ENCODE measurements at places on chromosomes 7 and 10. TPM values are rescaled to one million over a fixed set of nuclear protein-coding genes. Genes with fewer than 3 reads are reported as not detected.

The UNCX gene
- total RNA-seq, result not detected

DNA sequence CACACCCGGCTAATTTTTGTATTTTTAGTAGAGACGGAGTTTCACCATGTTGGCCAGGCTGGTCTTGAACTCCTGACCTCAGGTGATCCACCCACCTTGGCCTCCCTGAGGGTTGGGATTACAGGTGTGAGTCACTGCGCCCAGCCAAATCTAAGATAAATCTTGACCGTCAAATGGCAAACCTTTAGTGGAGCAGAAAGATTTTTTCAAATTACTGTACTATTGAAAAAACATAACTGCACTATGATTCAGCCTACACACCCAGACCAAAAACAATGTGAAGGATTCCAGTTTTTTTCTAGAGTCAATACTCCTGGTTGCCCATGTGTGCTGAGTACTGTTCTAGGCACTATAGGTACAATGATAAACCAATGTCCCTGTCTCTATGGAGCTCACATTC is 33.9 kb upstream of the SVIL start:
- DNase-seq, result no peak

GRCh38 chr10:53023411-53023810 is 250.8 kb upstream of the MBL2 start:
- DNase-seq, result no peak

GRCh38 chr10:35937546-35937945 is 295.4 kb upstream of the FZD8 start:
- DNase-seq, result no peak

The ARHGEF35 gene
- 14.8 TPM for total RNA-seq

- no peak for DNase-seq
Observed at GRCh38 chr10:61294131-61294530, 159.1 kb downstream of the TMEM26 start.

DNA sequence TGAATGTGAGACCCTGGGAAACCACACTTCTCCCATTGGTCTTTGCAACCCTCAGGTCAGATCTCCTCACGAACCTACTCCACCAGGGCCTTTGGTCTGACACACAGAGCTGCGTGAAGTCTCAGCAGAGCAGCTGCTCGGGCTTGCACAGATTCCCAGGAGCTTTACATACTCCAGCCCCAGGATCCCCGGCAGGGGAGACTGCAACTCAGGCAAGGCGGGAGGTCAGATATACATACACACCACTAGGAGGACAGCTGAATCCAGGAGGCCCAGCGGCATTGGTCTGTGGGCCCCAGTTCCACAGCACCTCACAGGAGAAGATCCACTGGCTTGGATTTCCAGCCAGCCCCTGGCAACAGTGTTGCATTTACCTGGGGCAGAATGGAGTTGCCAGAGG is 239.2 kb downstream of the GPAM start:
- DNase-seq, result no peak

The DNAH11 gene
- total RNA-seq, result 0.35 TPM

- DNase-seq, result no peak
Observed at GRCh38 chr7:108348913-108349312, 107.3 kb downstream of the NRCAM start.

The CXCL12 gene
- 28.4 TPM for total RNA-seq

DNA sequence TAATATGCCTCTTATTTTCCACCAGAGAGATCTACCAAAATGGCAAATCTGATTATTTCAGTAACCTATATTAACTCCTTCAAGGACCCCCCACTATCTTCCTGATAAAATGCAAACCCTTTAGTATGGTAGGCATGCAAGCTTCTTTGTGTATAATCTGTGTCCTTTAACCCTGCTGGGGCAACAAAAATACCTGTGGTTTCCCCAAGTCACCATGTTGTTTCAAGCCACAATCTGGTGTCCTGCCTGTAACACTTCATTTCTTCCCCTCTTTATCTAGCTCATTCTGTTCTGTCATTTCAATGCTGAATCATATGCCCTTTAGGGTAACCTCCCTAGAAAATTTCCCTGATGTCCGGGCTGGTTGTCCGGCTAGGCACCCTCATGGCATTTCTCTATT is 5.3 kb downstream of the CALCR start:
- no peak for DNase-seq

DNA sequence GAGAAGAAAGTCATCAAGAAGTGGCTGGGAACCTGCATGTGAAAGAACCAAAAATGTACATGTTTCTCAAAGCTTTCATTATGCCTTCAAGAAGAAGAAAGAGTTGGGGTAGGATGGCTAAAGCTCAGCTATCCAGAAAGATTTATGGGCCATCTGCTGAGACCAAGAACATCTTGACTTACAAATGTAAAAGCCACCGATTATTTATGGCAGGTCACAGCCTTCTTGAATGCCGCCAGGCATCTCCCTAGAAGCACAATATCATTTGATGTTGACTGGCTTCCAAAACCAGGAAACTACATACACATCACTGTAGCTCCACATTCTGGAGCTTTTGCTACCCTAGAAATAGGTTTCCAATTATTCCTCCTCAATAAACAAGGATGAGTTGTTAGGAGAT is 254.2 kb upstream of the AOAH start:
- no peak for DNase-seq

The NACAD gene
- total RNA-seq, result 1.9 TPM

DNA sequence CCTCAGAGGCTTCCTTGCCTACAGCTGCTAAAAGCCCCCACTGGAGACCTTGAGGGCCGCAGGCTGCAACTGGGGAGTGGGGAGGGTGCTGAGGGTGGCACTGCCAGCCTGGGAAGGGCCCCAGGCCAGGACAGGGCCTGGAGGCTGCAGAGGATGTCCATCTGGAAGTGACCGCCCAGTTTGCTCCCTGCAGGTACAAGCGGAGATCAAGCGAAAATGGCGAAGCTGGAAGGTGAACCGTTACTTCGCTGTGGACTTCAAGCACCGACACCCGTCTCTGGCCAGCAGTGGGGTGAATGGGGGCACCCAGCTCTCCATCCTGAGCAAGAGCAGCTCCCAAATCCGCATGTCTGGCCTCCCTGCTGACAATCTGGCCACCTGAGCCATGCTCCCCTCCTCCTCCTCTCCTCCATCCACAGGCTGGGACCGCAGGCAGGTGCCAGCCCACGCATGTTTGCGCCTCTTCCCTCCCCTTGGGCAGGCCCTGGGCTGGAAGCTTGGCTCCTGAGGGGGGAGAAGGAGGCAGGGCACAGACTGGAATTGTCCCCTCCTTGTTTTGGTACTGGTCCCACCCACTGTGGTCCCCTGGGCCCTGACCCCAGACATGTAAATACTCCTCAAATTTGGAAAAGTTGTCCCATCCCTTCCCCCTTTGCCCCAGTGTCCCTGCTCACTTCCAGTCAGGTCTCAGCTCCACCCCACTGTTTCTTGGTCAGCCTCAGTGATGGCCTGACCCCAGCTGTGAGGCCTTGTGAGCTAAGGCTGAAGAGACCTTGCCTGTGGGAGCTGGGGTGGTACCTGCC is 54.4 kb downstream of the ADCYAP1R1 start:
- no peak for DNase-seq

- no peak for DNase-seq
Observed at GRCh38 chr10:127463548-127463947, 85.6 kb upstream of the NPS start.

DNA sequence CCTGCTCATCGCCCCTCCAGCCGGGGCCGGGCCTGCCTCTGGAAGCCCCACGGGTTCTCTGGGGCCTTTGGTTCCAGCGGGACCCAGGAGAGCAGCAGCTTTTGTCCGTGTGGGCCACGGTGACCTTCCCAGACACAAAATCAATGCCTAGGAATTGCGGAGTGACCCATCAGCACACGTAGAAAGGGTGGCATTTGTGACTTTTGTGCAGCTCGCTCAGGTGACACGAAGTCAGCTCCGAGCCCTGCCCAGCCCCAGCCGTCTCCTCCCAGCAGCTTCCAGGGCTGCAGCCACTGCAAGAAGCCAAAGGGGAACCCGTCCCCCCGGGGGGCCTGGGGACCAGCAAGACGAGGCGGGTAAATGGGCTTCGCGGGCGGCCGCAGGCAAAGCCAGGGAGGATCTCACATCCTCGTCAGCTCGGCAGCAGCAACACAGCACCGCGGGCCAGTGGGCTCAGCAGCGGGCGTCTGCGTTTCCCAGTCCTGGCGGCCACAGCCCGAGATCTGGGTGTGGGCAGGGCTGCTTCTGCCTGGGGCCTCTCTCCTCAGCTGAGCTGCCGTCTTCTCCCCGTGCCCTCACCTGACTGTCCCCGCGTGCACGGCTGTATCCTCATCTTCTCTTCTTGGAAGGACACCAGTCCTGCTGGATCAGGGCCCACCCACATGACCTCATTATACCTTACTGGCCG is 88.5 kb downstream of the PAXIP1 start:
- DNase-seq, result no peak

- no peak for DNase-seq
Observed at GRCh38 chr7:92289321-92289720, 43.5 kb downstream of the ANKIB1 start.

GRCh38 chr7:152574892-152575548 is 100.9 kb downstream of the XRCC2 start:
- DNase-seq, result no peak

The ACBD7 gene
- total RNA-seq, result 0.91 TPM

DNA sequence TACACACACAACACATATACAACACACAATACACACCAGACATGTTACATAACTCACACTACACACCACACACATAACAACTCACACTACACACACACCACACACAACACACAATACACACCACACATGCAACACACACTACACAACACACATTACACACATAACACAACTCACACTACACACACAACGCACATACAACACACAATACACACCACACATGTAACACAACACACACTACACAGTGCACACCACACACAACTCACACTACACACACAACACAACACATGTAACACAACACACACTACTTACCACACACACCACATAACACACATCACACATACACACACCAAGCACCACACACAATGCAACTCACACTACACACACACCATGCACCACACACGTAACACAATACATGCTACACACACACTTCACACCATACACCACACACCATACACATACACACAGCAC is 166.5 kb downstream of the KCNMA1 start:
- no peak for DNase-seq

GRCh38 chr7:148912758-148913541 is 28.9 kb upstream of the EZH2 start:
- no peak for DNase-seq

The BICC1 gene
- total RNA-seq, result 0.11 TPM

DNA sequence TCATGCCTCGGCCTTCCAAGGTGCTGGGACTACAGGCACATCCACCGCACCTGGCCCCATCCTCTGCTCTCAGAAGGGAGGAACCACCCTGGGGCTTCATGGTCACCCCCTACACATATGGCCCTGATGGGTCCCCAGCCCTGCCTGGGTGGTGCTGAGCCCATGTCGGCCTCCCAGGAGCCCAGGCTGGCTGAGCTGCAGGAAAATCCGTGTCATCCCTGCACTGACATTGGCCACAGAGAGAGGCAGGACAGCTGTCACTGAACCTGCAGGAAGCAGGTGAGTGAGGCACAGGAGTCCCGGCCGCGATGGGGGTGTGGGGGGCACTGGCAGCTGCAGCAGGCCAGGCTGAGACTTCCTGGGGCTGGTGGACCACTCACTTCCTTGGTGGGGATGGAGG is 8.0 kb downstream of the GRIFIN start:
- DNase-seq, result no peak

The ZNF716 gene
- total RNA-seq, result not detected

DNA sequence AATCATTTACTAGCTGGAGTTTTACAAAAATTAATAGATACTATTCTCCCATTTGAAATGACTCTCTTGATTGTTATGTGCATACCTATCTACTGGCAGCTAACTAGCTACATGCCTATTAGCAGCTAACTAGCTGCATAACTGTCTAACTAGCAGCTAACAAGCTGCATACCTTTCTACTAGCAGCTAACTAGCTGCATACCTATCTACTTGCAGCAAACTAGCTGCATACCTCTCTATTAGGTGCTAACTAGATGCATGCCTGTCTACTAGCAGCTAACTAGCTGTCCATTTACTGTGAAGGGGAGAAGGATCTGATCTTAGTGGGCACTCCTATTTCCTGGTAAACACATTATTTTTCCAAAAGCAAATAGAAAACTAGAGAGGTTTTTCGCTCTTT is 439.4 kb upstream of the PFKP start:
- DNase-seq, result no peak

The CPA5 gene
- total RNA-seq, result not detected

DNA sequence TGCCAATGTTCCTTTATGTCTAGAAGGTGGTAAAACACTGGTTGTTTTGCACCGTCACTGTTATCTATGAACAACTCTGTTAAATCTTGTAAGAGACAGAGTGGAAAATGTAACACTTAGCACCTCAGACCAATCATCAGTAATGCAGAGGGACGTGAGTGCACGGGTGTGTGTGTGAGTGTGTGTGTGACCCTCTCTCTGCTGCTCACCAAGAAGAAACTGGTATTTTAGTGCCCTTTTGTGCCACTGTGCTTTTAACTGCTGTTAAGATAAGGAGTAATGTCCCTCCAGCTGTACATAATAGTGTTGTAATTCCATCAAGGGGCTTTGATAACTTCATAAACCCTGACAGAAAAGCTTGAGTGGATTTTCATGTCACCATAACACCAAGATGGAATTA is 130.1 kb downstream of the CREB5 start:
- no peak for DNase-seq

The CRHR2 gene
- 0.09 TPM for total RNA-seq

GRCh38 chr10:26455567-26456315 is 17.6 kb downstream of the APBB1IP start:
- DNase-seq, result no peak

DNA sequence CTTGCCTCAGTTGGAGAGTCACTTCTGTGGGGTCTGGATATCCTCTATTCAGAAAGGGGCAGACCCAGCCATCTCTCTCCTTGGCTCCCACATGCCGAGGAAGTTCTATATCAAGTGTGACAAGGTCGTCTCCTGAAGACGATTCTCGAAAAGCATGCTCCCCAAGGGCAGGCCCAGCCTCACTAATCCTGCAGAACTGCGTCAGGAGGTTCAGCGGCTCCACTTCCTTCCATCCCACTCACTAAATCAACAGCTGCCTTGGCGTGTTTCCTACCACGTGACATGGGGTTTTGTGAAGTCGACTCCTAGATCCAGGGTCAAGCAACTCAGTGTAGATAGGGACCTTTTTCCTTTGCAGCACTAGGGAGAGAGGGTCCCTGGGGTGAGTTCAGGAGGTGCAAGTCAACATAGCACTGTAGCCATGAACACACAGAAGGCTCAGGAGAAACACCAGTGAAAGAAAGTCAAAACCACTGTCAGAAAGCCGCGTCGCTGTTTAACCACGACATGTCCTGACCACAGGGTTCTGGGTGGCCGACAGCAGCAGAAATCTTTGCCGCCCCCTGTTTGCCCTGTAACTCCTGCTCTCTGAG is 156.4 kb downstream of the PRPF18 start:
- DNase-seq, result no peak

The DENND11 gene
- 14.1 TPM for total RNA-seq

The PYROXD2 gene
- total RNA-seq, result 4.4 TPM

GRCh38 chr7:129470411-129470810 is 31.9 kb upstream of the SMKR1 start:
- DNase-seq, result no peak

The FAM13C gene
- 26.9 TPM for total RNA-seq

GRCh38 chr7:77349141-77349540 is 67.0 kb downstream of the GSAP start:
- no peak for DNase-seq
